ENCODE measurements at places on chromosomes 2 and 18.

DNA sequence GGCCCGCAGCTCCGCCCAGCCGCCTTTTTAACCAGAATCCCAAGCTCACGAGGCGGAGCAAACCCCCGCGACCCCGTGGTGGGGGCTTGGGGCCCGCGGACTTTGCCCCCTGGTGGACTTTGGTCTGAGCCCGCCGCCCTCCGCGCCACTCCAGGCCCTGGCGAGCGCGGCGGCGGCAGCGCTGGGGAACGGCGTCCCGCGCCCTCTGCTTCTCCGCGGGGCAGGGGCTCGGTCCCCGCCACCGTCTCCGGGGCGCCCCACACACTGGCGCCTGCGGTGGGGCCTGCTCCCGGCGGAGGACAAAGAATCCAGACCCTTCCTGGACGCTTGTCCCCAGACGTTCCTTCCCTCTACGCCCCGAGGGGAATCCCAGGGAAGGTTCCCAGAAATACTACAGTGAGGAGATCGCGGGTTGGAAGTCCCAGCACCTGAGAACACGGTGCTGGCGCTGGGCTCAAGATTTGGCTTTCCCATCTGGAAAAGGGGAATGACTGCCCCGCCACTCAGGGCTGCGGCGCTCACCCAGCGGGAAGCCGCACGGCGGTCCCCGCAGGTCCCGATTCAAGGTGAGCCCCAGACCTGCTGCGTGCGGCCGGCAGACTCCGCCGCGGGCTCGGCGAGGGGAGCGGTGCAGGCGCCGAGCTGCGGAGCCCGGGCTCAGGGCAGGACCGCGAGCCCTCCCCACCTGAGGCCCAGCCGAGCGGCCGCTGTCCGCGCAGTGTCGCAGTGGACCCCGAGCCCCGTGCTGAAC is at the start of gene HAAO:
HAAO (minus strand) TSS at position 1 of the 751 bp plus-strand sequence. CDS start 47 bp downstream, outside the sequence.
- H3K27me3 ChIP-seq, result no peaks in the 10 kb centered on the region
- DNase-seq, result peak; percentile 22
- no peak within 1 kb of the TSS for H3K27ac ChIP-seq
- peaks cover 20% of the 10 kb centered on the region for H3K4me1 ChIP-seq
- H3K4me3 ChIP-seq, result peak within 1 kb of the TSS; percentile 38
- H3K36me3 ChIP-seq, result no peaks in the 10 kb centered on the region

GRCh38 chr2:61853086-61853846 is 594 bp downstream of the FAM161A start:
- H3K27ac ChIP-seq, result peak overlapping the region; percentile 57
- H3K4me3 ChIP-seq, result peak overlapping the region; percentile 99
- no peaks in the 10 kb centered on the region for H3K36me3 ChIP-seq
- H3K27me3 ChIP-seq, result no peaks in the 10 kb centered on the region

DNA sequence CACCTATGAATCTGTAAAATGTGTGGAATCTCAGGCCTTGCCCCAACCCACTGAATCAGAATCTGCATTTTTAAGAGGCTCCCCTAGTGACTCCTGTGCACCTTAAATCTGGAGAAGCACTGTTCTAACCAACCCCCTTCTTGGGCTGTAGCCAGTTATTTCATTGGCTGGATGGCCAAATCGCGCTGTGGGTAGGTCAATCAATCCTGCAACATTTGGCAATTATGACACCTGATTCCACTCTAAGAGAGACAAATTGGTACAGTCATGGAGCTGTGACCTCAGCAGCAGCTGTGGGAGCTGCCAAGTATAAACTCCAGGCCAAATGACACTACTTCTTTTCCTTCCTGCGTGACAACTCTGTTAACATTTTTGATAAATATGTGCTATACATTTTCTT is 208.7 kb downstream of the CLIP4 start:
- H3K4me3 ChIP-seq, result no peak overlapping the region
- H3K36me3 ChIP-seq, result no peaks in the 10 kb centered on the region
- H3K27ac ChIP-seq, result no peak overlapping the region
- no peak for DNase-seq

GRCh38 chr2:44778671-44779476 is 162.6 kb upstream of the SIX3 start:
- no peaks in the 10 kb centered on the region for H3K36me3 ChIP-seq
- no peaks in the 10 kb centered on the region for H3K27me3 ChIP-seq
- no peak for DNase-seq
- H3K4me3 ChIP-seq, result no peak overlapping the region
- no peak overlapping the region for H3K27ac ChIP-seq

GRCh38 chr2:23685181-23685580 is 241.7 kb downstream of the ATAD2B start:
- no peaks in the 10 kb centered on the region for H3K36me3 ChIP-seq
- no peak for DNase-seq
- no peaks in the 10 kb centered on the region for H3K4me1 ChIP-seq
- no peaks in the 10 kb centered on the region for H3K27me3 ChIP-seq
- no peak overlapping the region for H3K27ac ChIP-seq

DNA sequence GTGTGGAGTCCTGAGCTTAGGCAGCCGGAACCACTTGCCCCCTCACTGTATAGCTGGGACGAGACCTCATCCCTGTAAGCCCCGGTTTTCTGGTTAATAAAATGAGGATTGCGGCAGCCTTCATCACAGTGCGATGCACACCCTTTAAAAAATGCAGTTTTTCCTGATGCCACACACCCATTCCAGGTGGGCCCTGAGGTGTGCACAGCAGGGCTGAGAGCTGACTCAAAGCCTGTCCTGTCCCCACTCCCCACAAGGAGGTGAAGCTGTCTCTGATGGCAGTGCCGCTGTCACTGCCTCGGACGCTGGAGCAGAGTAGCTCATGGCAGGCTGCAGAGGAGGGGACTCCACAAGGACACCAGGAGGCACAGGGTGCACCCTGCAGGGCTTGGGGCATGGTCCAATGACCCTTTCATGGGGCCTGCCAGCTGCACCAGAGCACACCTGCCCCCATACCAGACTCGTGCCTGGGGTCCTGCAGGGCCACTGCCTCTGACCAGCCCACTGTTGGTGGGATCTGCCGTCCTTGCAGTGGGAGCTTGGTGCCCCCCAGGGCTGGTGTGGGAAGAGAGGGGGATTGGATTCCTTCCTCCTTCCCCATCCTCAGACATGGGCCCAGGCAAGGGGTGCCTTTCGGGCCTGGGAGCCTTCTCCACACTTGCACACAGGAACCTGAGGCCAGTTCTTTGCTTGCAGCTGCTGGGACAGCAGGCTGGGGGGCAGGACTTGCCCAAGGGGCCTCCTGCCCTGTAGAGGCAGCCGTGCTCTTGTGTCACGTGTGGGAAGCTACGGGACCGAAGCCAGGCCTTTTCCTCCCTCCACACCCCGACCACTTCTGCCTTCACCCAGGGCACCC is 22.8 kb downstream of the GPC1 start:
- no peak overlapping the region for H3K4me3 ChIP-seq
- no peaks in the 10 kb centered on the region for H3K4me1 ChIP-seq
- no peaks in the 10 kb centered on the region for H3K36me3 ChIP-seq
- no peak for DNase-seq
- H3K27ac ChIP-seq, result no peak overlapping the region
- H3K27me3 ChIP-seq, result peaks cover 2% of the 10 kb centered on the region

DNA sequence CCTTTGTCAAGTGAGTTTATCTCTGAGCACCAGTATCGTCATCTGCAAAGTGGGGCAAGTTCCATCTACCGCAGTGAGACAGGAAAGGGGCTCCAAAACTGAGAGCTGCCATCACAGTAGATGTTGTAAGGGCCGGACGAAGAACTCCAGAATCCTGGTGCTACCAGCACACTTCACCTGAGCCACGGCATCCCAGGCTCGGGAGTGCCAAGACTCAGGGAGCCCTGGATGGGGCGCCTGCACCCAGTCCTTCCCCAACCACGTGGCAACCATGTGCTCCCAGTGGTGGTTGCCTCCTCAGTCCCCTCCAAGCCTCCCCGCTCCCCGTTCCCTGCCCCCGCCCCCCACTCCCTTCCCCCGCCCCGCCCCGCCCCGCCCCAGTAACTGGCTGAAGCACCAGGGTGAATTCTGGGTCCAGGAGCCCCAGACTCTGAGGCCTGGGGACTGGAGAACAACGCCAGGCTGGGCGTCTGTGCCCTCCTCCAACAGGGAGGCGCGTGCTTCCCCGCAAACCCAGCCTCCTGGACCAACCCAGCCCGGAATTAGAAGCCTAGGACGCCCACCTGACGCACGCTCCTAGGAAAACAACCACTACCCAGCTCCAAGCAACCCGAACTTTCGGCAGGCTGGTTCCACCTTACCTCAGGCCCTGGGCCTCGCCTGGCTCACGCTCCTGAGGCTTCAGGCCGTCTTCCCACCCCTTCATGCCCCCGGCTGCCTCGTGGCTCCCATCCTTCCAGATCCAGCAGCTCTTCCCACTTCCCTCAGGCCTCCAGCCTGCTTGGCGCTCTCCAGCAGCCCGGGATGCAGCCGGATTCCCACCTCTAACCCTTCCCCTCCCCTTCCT is 67.6 kb downstream of the LAMA3 start:
- no peaks in the 10 kb centered on the region for H3K27me3 ChIP-seq
- H3K27ac ChIP-seq, result no peak overlapping the region
- no peaks in the 10 kb centered on the region for H3K36me3 ChIP-seq
- DNase-seq, result no peak
- H3K4me1 ChIP-seq, result no peaks in the 10 kb centered on the region

- no peak overlapping the region for H3K27ac ChIP-seq
- no peaks in the 10 kb centered on the region for H3K36me3 ChIP-seq
- no peak overlapping the region for H3K4me3 ChIP-seq
- no peak for DNase-seq
- H3K27me3 ChIP-seq, result no peaks in the 10 kb centered on the region
- no peaks in the 10 kb centered on the region for H3K4me1 ChIP-seq
Measured at GRCh38 chr2:220503431-220503830, 876.0 kb downstream of the SLC4A3 start.

GRCh38 chr18:5646739-5647138 is 102.9 kb upstream of the EPB41L3 start:
- no peak overlapping the region for H3K27ac ChIP-seq
- no peaks in the 10 kb centered on the region for H3K4me1 ChIP-seq
- no peaks in the 10 kb centered on the region for H3K36me3 ChIP-seq
- H3K27me3 ChIP-seq, result peaks cover 2% of the 10 kb centered on the region
- no peak for DNase-seq
- no peak overlapping the region for H3K4me3 ChIP-seq

DNA sequence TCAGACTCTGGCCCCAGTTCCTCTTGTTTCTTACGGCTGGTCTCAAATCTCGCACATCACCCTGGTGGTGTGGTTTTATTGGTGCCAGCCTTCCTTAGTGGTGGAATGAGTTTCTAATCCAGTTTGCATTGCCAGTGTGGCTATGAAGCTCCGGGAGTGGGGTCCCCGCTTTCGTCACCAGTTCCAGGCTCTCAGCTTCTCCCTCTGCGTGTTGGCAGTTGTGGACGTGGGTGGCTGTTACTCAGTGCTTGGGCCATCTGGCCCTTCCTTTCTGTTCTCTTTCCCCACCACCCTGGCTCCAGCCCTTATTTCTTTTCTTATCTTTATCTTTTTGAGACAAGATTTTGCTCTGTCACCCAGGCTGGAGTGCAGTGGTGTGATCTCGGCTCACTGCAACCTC is 30.1 kb downstream of the EFR3B start:
- H3K27me3 ChIP-seq, result no peaks in the 10 kb centered on the region
- H3K36me3 ChIP-seq, result no peaks in the 10 kb centered on the region
- H3K4me3 ChIP-seq, result no peak overlapping the region
- DNase-seq, result no peak
- H3K27ac ChIP-seq, result no peak overlapping the region

DNA sequence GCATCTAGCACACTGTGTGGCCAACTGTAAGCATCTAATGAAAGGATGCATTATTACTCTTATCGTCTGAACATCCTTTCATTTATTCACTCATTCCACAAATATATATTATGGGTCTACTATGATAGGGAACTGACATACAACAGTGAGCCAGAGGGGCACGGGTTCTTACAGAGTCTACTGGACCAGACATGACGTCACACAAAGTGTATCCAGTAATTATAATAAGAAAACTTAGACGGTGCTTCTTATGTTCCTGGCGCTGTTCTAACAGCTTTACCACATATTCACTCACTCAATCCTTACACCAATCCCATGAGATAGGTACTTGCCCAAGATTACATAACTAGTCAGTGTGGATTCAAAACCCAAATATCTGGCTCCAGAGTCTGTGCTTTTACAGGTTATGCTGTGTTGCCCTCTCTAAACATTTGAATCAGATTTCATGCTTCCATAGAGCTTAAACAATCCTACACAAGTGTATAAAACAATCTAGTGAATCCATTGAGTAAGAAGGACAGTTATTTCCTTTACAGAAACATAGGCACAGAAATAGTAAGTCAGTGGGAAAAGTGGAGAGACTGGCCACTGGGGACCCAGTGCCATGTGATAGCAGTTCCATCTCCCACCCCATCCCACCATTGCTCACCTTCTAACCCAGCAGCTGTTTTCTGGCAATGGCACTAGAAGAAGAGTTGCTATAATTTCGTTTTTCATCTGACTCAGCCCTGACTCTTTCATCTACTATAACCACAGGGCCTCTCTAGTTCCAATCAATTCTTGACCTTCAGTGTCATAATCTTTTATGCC is 24.2 kb upstream of the ARL5A start:
- no peaks in the 10 kb centered on the region for H3K27me3 ChIP-seq
- no peaks in the 10 kb centered on the region for H3K36me3 ChIP-seq
- no peak for DNase-seq
- H3K4me1 ChIP-seq, result no peaks in the 10 kb centered on the region
- H3K4me3 ChIP-seq, result no peak overlapping the region

GRCh38 chr2:14907014-14907612 is 274.6 kb downstream of the LRATD1 start:
- no peak overlapping the region for H3K4me3 ChIP-seq
- DNase-seq, result no peak
- no peak overlapping the region for H3K27ac ChIP-seq
- no peaks in the 10 kb centered on the region for H3K36me3 ChIP-seq

- H3K4me1 ChIP-seq, result no peaks in the 10 kb centered on the region
- H3K36me3 ChIP-seq, result no peaks in the 10 kb centered on the region
- H3K4me3 ChIP-seq, result no peak overlapping the region
- H3K27me3 ChIP-seq, result no peaks in the 10 kb centered on the region
Measured at GRCh38 chr2:163667064-163667887, 68.5 kb downstream of the FIGN start.

DNA sequence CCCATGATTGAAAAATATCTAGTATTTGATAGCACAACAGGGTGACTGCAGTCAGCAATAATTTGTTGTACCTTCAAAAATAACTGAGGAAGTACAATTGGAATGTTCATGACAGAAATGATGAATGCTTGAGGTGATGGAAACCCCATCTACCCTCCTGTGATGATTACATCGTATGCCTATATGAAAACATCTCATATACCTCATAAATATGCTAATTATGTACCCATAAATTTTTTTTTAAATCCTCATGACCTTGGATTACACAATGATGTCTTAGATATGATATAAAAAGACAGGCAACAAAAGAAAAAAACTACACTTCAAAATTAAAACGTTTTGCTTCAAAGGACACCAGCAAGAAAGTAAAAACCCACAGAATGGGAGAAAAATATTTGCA is 1.4 kb upstream of the POLR1B start:
- no peaks in the 10 kb centered on the region for H3K27me3 ChIP-seq
- no peak for DNase-seq
- peak overlapping the region; percentile 73 for H3K27ac ChIP-seq
- H3K4me1 ChIP-seq, result peaks cover 8% of the 10 kb centered on the region
- H3K36me3 ChIP-seq, result no peaks in the 10 kb centered on the region
